Thyroid gland (tissue), 4 donors: ENCODE measurements at places on chromosomes 2 and 18. TPM values are rescaled to one million over a fixed set of nuclear protein-coding genes. Genes with fewer than 3 reads are reported as not detected.

The NPPC gene
- total RNA-seq, result not detected

The TMSB10 gene
- total RNA-seq, result 1,312 TPM

The LIMS2 gene
- total RNA-seq, result 9.1 TPM

The NEU2 gene
- total RNA-seq, result not detected

The ITPRIPL1 gene
- 0.75 TPM for total RNA-seq

DNA sequence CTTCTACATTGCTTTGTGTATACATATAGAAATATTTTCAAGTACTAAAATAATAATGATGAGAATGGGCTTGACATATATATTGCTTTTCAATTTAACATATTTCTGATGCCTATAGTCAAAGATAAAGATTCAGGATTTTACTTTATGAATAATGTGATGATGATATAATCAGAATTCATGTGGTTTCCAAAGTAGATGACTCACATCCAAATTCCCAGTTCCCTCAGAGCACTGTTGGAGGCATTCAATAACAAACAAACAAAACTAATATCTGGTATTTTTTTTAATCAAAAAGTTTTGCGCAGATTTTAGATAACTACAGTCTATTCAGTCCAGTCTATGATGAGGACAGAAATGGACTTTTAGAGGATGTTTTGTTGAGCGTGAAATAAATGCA, 2094.5 kb upstream of the CELF4 start:
- no peak for DNase-seq

- DNase-seq, result peak; percentile 97
Measured at GRCh38 chr2:109322111-109322510, 193.1 kb downstream of the SH3RF3 start.

DNA sequence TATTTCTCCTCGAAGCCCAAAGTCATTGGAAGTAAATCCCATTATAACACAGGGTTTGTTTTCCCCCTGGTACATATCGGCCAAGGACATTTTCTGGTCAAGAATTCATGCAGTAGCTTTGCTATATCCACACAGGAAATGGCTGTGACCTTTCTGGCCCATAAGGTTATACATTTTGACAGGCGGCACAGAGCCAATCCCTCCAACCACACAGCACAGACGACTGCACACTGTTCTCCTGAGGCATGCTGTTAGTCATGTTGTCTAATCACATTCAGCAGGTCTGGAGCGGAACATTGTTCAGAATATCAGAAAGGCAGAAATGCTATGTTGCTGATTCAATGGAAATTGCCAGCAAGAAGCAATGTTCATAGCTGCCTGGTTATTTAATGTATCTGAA, 742.3 kb upstream of the SLC8A1 start:
- DNase-seq, result peak; percentile 2

DNA sequence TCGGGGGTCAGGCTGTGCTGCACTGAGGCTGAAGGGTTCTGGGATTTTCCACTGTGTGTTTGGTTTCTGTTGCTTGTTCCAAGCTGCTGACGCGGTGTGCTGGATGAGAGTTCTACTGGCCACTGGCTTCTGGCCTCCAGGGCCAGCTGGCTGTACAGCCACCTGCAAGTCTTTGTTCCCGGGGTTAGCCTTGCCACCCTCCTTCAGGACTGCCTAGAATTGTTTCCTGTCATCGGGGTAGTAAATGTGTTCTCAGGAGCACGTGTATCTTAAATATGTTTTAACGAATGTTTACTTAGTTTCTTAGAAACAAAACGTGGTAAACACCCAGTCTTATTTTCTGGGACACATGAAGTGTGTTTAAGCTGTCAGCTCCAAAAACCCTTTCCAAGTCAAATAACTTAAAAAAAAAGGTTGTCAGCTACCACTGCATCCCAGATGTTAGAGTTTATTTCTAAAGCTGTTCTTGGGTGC, 231.2 kb downstream of the AGAP1 start:
- DNase-seq, result no peak

- DNase-seq, result no peak
Measured at GRCh38 chr2:17299891-17300540, 218.2 kb downstream of the RAD51AP2 start.

GRCh38 chr2:195251214-195251613, 405.8 kb upstream of the SLC39A10 start:
- DNase-seq, result no peak

- DNase-seq, result no peak
Measured at GRCh38 chr18:60585670-60586069, 213.1 kb upstream of the MC4R start.

- no peak for DNase-seq
Measured at GRCh38 chr2:157258520-157259326, 1.2 kb downstream of the GALNT5 start.

DNA sequence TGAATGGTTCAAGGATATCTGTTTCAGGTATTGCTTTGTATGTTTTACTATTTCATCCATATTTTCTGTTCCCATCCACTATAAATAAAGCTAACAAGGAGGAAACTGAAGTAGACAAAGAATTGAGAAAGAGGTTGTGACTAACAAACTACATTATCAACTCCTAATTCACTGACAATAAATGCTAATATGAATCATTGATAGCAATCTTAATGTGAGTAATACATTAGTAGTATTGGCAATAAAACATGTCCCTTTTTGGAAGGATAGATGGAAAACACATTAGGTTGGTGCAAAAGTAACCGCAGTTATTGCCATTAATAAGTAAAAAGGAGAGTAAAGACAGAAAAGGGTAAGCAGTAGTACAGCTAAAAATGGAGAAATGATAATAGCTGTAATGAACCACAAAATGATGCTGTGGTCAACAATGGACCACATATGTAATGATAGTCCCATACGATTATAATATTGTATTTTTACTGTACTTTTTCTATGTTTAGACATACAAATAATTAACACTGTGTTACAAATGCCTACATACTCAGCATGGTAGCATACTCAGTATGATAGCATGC, 104.7 kb downstream of the THADA start:
- no peak for DNase-seq

DNA sequence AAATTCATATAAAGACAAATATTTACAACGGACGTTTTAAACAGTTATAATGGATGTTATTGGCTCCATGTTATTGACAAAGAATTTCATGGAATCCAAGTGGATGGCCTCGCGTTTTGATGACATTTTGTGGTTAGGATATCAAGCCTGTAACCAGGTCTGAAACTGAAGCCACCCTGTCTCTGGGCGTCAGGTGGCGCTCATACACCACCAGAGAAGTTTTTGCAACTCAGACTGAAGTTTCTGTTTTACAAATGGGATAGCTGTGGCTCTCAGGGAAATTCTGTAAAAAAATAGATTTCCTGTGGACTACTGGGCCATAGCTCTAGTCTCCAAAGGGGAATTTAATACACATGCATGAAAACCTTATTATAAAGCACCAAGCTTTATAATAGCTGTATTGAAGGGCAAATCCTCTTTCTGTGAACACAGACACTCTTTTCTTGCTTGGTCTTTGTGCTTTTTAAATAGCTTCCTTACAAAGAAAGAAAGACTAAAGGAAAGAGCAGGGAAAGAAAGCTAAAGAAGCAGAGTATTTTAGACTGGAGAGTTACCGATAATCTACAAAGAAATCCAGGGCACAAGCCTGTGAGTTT, 86.7 kb downstream of the C18orf54 start:
- peak; percentile 44 for DNase-seq

DNA sequence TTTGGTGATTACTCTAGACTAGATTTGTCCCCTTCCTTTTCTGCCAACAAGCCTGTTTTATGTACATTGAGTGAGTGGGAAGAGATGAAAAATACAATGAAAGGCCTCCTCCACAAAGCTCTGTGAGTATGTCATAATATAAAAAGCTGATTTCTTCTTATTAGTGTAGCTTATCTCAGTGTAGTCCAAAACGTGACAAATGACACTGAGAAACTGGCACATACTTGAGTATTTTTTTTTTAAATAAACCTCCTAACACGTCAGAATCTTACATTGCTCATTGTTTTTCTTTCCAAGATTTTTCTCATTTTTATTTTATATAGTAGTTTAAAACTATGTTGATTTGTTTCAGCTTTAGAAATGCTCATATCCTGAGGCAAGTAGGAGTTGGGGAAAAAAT, 17.9 kb upstream of the FIGN start:
- no peak for DNase-seq

- DNase-seq, result no peak
Measured at GRCh38 chr2:80377071-80377470, 72.5 kb upstream of the LRRTM1 start.
